ENCODE measurements at places on chromosomes 5 and 9.

- no peak for DNase-seq
Measured at GRCh38 chr5:137280656-137281055, 218.5 kb downstream of the SPOCK1 start.

GRCh38 chr9:655875-656274 is 185.6 kb upstream of the DMRT1 start:
- DNase-seq = no peak

- DNase-seq = no peak
Measured at GRCh38 chr9:106065136-106065535, 370.8 kb downstream of the TMEM38B start.

- DNase-seq = no peak
Measured at GRCh38 chr9:88106492-88106891, 31.8 kb downstream of the SPATA31C2 start.

GRCh38 chr5:59328709-59329296 is 564.7 kb downstream of the PDE4D start:
- DNase-seq = no peak

- DNase-seq = no peak
Measured at GRCh38 chr5:6349387-6349786, 29.0 kb downstream of the MED10 start.

- no peak for DNase-seq
Measured at GRCh38 chr5:116766470-116766947, 191.9 kb upstream of the SEMA6A start.

DNA sequence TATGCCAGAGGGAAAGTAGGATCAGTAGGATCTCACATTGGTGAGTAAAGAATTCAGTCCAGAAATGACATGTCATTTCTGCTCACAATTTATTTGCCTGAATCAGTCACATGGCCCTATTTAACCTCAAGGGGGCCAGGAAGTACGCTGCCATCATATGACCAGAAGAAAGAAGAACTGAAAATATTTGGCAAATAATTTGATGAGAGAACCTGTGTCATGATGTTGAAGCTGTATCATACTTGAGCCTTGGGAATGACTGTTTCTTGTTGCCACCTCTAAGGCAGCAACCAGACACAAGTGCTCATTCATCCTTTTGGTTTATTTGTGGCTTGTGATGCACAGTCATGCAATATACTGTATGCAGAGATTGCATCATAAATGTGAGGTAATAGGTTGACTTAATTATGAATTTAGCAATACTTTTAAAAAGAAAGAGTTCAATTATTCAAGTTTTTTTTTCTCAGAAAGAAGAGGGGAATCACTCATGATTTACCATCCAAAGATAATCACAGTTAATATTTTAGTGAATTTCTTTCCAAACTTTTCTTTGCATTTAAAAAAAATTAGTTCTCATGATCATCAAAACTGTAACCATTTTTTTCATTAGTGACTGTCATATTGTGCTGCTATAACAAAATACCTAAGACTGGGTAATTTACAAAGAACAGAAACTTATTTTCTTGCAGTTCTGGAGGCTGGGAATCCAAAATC is 8.2 kb upstream of the ZFYVE16 start:
- DNase-seq = no peak

DNA sequence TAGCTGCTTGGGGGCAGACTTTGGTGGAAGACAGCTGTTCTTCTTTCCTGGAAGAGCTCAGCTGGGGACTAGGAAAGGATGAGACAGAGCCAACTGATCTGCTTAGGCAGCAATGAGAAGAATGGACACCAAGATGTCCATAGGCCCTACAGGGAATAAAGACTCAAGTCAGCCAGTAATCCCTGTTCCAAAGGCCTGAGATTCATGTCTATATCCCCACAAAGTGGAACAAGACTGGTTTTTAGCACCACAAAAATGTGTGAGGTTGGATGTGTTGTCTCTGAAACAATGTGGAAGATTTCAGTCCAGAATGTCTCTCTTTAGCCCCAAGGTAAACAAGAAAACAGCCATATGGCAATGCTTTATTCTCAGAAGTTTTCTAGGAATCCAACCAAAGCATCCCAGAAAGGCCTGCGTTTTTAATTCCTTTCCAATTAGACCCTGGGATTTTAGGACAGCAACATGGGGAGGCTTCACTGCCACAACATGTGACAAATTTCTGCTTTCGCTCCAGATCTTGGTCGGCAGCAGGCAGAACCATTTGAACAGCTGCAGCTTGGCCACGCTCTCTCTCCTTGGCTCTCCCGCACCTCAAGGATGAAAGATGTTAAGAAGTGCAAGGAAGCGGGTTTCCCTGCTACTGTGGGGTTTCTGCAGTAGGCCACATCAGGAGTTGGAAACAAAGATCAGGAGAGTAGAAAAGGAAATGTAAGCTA is 245.1 kb downstream of the FSTL4 start:
- DNase-seq = no peak

- DNase-seq = no peak
Measured at GRCh38 chr9:89576404-89576839, 28.4 kb upstream of the GADD45G start.
